Urinary bladder (tissue), 4 donors: ENCODE measurements at places on chromosomes 1 and 21. TPM values are rescaled to one million over a fixed set of nuclear protein-coding genes. Genes with fewer than 3 reads are reported as not detected.

DNA sequence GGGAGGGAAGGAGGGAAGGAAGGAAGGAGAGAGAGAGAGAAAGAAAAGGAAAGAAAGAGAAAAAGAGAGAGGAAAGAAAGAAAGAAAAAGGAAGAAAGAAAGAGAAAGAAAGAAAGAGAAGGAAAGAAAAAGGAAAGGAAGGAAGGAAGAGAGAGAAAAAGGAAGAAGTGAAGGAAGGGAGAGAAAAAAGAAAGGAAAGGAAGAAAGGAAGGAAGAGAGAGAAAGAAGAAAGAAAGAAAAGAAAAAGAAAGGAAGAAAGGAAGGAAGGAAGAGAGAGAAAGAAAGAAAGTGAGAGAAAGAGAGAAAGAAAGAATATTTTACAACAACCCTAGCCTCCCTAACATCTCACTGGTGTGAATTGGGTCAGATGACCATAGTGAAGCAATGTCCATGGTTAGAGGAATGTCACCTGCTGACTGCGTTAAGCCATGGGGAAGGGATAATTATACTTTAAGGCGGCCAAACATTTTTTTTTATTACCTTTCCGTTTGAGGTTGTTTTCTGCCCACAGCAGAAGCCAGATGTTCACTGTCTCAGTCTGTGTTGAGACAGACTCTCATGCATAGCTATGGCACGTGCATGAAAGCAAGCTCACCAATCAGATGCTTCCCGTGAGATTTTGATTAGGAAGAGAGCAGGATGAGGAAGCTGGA, 76.4 kb downstream of the SNRPE start:
- no peak for DNase-seq

Gene SAMSN1
- total RNA-seq, result 16.2 TPM

Gene SPATA6
- 63.2 TPM for total RNA-seq

- no peak for DNase-seq
These were observed 61.4 kb downstream of the CASZ1 start for GRCh38 chr1:10734962-10735544.

- no peak for DNase-seq
These were observed 22.8 kb downstream of the RAB7B start for GRCh38 chr1:205980237-205980870.

Gene CCDC24
- total RNA-seq, result 2.8 TPM

- no peak for DNase-seq
These were observed 7.3 kb downstream of the RNU1-2 start for GRCh38 chr1:16903054-16903453.
